ENCODE measurements at places on chromosomes 2 and 18.

- no peak for DNase-seq
Observed at GRCh38 chr2:202455114-202455513, 79.0 kb downstream of the BMPR2 start.

- no peak for DNase-seq
Observed at GRCh38 chr2:136013955-136014354, 28.5 kb upstream of the DARS1 start.

DNA sequence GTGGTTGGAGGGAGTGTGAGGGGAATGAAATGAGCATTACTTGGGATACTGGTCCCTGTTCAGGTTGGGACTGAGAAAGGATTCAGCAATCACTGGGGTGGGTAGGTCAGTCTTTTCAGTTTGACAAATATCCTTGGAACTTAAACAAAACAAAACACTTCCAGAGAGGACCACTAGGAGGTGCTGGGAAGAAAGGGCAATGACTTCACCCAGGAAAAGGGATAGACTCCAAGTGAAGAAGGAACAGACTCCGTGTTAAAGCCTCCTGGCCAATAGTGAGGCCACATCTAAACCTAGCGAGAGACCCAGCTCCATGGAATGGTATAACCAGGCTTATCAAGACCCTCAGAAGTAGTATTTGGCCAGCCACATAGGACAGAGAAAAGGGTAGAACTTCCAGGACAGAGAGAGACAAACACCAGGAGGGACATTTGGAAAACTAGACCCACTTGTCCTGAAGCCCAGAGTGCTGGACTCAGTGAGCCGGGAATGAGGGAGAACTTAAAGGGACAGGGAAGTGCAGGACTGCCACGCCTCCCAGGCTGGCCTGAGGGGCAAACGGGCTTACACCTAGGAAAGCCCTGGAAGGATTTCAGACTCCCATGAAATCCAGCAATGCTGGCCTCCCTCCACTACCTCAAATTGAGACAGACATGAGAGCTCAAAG lies 19.6 kb upstream of the KCNG3 start:
- no peak for DNase-seq

DNA sequence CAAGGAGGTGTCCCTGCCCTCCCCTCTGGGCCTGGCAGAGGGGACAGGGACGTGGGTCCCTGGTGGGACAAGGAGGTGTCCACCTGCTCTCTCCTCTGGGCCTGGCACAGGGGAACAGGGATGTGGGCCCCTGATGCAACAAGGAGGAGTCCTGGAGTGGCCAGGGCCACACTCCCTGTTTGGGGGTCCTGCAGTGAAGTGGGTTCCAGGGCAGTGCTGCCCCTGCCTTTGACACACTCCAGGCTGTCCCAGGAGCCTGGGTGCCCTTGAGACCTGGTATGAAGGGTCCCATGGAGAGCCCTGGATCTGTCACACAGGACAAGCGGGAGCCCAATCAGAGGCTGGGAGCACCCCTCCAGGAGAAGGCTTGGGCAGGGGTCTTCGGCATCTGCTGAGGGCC lies 75.8 kb upstream of the GPC1 start:
- no peak for DNase-seq

DNA sequence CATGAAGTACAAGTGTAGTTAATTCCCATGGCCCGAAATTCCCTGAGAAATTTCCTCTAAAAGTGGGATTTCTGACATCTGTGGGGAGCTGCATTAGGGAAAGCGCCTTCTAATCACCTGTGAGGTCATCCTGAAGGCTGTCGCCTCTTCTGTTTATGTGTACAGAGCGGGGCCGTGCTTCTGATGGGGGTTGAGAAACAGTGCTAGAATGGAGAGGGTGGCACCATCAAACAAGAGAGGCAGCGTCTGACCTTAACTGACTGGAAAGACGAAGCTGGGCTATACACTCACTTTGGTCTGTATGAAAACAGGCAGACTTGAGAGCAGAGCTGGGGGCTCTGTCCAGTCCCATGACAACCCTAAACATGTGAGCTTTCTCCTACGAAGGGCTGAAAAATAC lies 44.2 kb upstream of the DNMT3A start:
- DNase-seq, result no peak

DNA sequence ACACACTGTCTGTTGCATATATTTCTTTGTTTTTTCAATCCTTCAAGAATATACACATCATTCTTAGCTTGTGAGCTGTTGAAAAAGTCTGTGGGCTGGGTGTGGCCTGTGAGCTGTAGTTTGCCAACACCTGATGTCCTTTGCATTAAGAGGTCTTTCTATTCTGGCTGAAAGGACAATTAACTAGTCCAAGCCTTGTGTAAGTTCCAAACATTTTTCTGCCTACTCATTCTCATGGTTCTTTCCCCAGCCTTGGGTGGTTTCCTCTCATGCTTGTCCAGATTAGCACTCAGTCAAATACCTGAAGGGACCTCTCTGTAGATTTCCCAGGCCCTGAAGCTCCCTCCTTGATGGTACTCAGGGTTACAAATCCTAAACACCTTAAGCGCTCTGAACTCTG lies 57.8 kb upstream of the NABP1 start:
- no peak for DNase-seq

GRCh38 chr2:217943446-217944321 lies 59.1 kb downstream of the TNS1 start:
- DNase-seq, result no peak

GRCh38 chr2:26530240-26530540 lies 52.3 kb upstream of the OTOF start:
- DNase-seq, result no peak

DNA sequence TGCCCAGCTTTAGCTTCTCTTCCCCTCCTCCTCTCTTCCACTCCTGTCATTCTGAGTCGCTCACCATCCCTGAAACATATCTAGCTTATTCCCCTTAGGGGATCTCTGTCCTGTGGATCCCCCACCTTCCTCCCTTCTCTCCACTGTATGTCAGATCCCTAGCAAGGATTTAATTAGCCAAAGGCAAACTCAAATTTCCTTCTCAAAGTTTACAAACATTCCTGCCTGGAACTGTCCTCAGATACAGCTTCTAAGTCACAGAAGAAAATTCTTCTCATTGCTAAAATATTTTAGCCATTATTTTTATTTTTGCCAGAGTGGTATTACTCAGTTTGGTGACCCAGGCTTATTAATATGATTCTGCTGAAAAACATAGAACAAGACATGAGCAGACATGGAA lies 315.3 kb downstream of the CYP26B1 start:
- DNase-seq, result no peak

GRCh38 chr2:10048501-10049171 lies 5.3 kb downstream of the KLF11 start:
- no peak for DNase-seq

GRCh38 chr2:231241755-231242507 lies 43.5 kb downstream of the ARMC9 start:
- DNase-seq, result no peak

DNA sequence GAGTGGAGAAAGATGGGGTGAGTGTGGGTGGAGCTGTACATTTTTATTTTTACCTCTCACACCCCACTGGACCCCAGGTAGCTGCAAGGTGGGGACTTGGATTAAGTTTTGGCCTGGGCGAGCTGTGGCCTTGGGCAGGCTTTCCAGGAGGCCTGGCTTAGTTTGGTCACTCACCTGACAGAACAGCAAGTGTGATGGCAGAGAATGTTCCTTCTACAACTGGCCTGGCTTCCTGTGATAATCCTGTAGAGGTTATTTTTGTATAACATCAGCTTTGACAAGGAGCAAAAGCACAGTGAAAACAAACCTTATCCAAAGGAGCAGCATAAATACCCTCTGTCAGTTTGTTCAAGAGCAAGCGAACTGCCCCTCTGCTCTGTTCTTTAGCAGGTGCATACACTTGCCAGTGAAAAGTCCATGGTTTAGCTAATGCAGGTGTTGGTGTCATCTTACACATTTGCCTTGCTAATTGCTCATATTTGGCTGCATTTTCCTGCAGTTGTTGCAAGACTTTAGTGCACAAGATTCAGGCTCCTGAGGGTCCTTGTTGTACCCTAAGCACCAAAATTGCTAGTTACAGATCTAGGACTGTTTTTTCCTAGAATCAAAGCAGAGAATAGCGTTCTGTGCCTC lies 6.3 kb downstream of the THNSL2 start:
- DNase-seq, result no peak

DNA sequence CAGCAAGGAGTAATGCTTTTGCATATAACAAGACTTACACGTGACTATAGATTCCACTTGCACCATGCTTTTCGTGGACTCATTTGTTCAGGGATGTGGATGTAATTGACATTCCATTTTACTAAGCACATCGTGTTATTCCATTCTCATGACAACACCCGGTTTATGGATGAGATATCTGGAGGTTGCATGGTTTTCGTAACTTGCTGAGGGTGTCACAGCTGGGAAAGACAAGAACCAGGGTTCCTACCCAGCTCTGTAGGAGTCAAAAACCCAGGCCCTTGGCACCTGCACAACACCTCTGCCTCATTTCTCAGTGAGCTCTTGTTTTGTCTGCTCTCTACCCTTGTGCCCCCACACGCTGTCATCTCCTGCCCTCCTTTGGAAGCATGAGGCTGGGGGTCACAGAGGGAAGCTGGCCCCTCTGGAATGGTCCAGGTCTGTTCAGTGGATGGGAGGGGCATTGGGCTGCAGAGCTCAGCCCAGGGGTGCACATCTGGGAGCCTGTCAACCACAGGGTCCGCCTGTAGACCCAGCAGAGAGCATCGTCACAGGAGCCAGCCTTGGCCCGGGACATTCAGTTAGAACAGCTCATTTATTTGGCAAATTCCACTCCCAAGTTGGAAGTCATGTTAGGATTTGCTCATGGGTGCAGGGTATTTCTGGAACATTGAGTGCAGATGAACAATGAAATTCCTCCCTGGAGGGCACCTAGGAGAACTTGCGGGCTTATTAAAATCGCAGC lies 120.1 kb upstream of the TWIST2 start:
- DNase-seq, result no peak

- no peak for DNase-seq
Observed at GRCh38 chr18:253121-253520, 14.7 kb downstream of the THOC1 start.

DNA sequence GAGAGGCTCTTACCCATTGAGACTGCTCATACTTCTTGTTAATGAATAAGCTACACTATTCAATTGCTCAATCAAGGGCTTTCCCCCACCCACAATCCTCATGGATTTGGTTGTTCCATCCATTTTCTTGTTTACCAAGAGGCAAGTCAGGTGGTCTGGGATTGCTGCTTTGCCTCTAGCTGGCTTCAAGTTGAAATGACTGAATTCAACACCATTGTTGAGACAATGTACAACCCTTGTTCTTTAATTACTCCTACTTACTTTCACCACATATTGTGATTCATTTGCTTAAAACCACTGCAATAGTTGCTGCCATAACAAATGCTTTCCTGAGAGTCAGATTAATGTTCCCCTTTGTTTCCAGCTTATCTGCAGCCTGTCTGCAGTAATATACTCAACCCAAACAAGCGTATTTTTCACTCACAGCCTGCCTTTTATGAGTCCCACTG lies 532.2 kb downstream of the RIT2 start:
- DNase-seq, result no peak

GRCh38 chr2:134336352-134336751 lies 82.5 kb downstream of the MGAT5 start:
- DNase-seq, result no peak

- no peak for DNase-seq
Observed at GRCh38 chr2:30195016-30195415, 36.3 kb upstream of the LBH start.
